Activated naive CD8-positive, alpha-beta T cell treated with anti-CD3 and anti-CD28 coated beads, Interleukin-2, amount 10 ng/mL, durations not matched to agents 7 days and 5 days (primary cell): ENCODE measurements at places on chromosomes 2 and 18. TPM values are rescaled to one million over a fixed set of nuclear protein-coding genes. Genes with fewer than 3 reads are reported as not detected.

GRCh38 chr2:47054036-47054555 lies 101.0 kb downstream of the STPG4 start:
- peaks cover 7% of the 10 kb centered on the region for H3K36me3 ChIP-seq
- no peak overlapping the region for H3K27ac ChIP-seq
- H3K27me3 ChIP-seq, result no peaks in the 10 kb centered on the region
- no peak overlapping the region for H3K4me3 ChIP-seq

GRCh38 chr2:168684921-168685599 lies 117.4 kb upstream of the NOSTRIN start:
- no peaks in the 10 kb centered on the region for H3K36me3 ChIP-seq
- DNase-seq, result no peak
- H3K4me3 ChIP-seq, result no peak overlapping the region
- no peaks in the 10 kb centered on the region for H3K27me3 ChIP-seq
- no peaks in the 10 kb centered on the region for H3K4me1 ChIP-seq

GRCh38 chr2:206354129-206354528 lies 79.7 kb downstream of the ZDBF2 start:
- no peaks in the 10 kb centered on the region for H3K36me3 ChIP-seq
- no peak overlapping the region for H3K27ac ChIP-seq
- H3K4me3 ChIP-seq, result no peak overlapping the region

GRCh38 chr2:144522897-144523595 lies 3.1 kb upstream of the ZEB2 start:
- H3K4me1 ChIP-seq, result peaks cover 12% of the 10 kb centered on the region
- peaks cover 64% of the 10 kb centered on the region for H3K27me3 ChIP-seq
- peak overlapping the region; percentile 85 for H3K4me3 ChIP-seq
- H3K27ac ChIP-seq, result no peak overlapping the region

DNA sequence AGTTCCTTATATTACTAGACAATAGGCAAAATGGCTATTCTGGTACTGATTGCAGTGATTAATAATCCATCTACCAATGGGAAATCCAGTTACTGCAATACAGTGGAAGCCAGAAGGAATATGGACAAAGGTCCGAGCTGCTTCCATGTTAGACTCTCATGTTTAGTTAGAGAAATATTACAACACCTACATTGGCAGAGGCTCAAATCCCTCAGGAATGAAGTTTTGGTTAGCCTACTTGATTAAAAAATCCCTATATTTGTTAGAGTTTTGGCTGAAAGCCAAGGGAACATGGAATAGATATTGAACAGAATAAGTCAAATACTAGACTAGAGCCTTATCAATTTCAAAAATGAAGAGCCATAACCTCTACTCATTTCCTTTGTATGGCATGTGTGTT lies 48.5 kb downstream of the ARL6IP6 start:
- DNase-seq, result no peak
- no peaks in the 10 kb centered on the region for H3K27me3 ChIP-seq
- H3K4me1 ChIP-seq, result no peaks in the 10 kb centered on the region
- peaks cover 12% of the 10 kb centered on the region for H3K36me3 ChIP-seq
- H3K27ac ChIP-seq, result no peak overlapping the region

GRCh38 chr2:96806468-96807126 lies 9.5 kb upstream of the CNNM3 start:
- H3K4me1 ChIP-seq, result peaks cover 4% of the 10 kb centered on the region
- no peak for DNase-seq
- H3K4me3 ChIP-seq, result peak overlapping the region; percentile 11
- no peaks in the 10 kb centered on the region for H3K27me3 ChIP-seq

- no peak for DNase-seq
- no peak overlapping the region for H3K4me3 ChIP-seq
- peaks cover 27% of the 10 kb centered on the region for H3K4me1 ChIP-seq
- H3K27ac ChIP-seq, result no peak overlapping the region
Observed at GRCh38 chr2:168243061-168243460, 4.3 kb downstream of the STK39 start.

The GGCX gene
- total RNA-seq, result 26.8 TPM

The LOXL3 gene
- 0.62 TPM for total RNA-seq
